ENCODE measurements at places on chromosomes 6 and 20.

DNA sequence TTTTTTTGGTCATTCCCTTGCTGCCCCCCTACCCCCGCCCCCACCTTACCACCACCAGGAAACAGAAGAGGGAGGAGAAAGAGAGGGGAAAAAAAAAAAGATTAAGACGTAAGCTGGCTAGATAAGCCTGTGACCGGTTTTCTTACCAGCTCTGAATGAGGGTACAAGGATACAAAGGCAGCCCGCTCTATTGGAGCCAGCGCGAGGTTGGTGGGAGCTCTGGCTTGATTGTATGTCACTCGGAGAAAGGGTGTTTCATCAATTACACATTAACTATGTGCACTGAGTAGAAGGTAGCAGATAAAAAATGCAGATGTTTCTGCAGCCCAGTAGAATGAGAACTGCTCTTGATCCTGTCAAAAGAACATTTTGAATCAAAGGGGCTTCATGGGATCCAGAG is 28.6 kb upstream of the OLIG3 start:
- no peak for DNase-seq

DNA sequence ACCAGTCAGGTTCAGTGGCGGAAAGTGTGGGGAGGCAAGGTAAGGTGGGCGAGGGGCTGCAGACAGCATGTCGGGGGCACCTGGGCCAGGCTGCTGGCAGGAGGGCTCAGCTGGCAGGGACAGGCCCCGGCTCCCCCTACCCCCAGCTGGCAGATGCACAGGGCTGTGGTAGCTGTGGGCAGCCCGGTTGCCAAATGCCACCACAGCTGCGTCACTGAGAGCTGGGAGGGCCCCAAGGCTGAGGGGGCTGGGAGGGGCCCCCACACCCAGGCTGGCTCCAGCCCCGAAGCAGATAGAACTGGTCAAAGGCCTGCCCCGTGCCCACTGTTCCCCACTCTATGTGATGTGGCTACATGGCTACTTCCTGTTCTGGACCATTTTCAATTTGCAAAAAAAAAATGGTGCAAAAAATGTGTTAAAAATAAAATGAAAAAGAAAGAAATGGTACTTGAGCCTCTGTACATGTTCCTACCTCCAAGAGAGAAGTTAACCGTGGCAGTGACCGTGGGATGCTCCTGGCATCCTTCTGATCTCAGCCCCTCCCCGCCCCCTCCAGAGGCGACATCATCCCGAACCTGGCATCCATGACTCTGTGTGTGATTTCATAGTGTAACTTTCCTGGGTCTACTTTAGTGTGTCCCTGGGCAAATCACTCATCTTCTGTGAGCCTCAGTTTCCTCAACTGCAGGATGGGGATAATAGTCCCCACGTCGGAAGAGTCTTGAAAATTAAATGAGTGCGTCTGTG is 64.4 kb downstream of the UBE2V1 start:
- peak; percentile 16 for DNase-seq

- no peak for DNase-seq
Observed at GRCh38 chr6:128617285-128617684, 96.9 kb upstream of the PTPRK start.

- DNase-seq, result no peak
Observed at GRCh38 chr6:18362058-18362561, 25.0 kb upstream of the RNF144B start.

DNA sequence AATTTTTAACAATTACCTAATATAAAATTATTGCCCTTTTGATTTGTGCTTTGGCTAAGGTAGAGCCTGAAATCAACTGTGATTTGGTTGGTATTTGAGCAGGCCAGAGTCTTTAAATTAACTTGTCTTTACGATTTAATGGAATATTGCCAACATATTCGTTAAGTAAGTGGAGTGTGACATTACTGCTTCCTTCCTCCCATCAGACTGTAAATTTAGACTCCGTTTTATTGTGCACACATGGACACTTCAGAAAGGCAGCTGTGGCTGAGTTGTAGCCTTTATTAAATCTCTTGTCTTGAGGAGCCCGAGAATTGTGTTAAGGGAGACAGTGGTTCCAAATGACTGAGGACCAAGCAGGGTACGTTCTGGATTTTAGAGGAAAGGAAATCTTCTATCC is 57.4 kb downstream of the CAP2 start:
- no peak for DNase-seq

DNA sequence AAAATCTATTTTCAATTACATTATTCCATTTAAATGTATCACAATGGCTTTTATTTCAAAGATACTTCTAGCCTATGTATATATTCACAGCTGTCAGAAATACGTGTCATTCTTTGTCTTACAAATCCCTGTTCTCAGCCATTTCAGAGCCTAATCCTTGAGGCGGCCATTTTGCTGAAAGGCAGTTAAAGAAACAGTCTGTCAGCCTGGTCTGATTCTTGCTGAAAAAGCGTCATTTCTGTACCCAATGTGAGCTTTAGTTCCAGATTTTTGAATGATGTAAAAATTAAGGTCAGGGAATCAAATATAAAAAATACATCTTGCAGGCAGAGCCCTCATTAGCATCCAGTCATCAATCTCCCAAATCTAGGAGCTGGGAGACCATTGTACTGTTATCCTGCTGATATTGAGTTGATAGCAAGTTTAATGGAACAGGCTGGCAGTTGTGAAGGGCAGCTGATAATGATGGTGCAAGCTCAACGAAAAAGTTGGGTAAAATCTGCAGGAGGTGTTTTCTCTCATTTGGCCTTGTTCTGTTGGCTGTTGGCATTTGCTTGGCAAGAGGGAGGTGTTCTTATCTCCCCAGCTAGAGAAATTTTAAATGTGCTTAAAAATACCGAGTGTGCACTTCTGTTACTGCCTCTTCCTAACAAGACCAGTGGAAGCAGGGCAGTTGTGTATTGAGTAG is 314.8 kb downstream of the SOX4 start:
- DNase-seq, result no peak

DNA sequence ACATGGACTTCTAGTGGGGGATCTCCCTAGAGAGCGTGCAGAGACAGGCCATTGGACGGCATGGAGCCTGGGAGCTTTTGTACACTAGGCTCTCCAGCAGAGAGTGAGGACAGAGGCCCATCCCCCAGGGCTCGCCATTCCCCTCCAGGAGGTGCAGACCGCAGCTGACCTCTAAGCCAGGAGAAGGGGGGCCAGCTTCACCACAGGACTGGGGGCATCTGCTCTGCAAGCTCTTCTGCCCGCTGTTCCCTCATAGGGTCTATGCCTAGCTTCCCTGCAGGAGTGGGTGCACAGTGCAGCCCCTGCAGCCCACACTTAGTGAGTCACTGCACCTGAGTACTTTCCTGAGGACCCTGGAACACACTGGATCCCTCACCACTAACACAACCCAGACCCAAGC is 94.4 kb downstream of the FHL5 start:
- no peak for DNase-seq

- DNase-seq, result no peak
Observed at GRCh38 chr6:112796712-112797111, 449.6 kb downstream of the RFPL4B start.

DNA sequence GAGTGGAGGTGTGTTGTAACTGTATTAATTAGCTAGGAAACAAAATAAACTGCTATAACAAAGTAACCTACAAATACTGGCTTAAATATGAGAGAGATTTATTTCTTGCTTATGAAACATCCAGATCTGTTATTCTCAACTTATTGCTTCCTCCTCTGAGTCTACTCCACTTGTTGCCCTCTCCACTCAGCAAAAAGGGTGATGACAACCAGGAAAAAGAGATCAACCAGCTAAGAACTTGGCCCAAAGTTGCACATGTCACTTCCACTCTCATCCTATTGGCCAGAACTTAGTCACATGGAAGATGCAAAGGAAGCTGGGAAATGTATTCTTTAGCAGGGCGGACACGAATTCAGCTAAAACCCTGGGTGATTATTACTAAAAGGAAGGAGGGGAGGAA is 5.2 kb upstream of the TP53RK start:
- no peak for DNase-seq

DNA sequence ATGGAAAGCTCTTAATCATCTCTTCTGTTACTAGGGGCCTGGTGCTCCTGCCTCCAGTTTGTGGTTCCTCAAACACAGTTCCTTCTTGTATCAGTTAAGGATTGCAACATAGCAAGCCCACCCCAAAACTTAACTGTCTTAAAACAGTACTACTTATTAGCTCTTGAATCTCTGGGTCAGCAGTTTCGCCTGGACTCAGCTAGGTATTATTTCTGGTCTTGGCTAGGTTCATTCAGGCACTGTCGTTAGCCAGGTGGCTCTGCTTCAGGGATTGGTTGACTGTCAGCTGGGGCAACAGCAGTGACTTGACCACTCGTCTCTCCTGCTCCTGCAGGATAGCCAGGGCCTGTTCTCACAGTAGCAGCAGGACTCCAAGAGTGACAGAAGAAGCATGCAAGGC is 30.0 kb upstream of the RALY start:
- DNase-seq, result no peak

DNA sequence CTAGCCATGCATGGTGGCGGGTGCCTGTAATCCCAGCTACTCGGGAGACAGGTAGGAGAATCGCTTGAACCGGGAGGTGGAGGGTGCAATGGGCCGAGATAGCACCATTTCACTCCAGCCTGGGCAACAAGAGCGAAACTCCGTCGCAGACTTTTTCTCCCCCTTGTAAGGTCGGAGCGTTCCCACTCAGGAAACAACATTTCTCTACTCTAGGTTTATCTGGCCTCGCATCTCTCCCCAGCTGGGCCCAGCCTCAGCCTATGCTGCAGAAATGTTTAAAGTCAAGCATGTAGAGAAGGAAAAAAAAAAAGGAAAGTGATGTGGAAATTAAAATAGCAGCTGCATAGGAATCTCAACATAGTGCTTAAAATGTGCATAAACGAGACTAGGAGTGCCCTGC is 172.3 kb downstream of the TRIM27 start:
- no peak for DNase-seq

DNA sequence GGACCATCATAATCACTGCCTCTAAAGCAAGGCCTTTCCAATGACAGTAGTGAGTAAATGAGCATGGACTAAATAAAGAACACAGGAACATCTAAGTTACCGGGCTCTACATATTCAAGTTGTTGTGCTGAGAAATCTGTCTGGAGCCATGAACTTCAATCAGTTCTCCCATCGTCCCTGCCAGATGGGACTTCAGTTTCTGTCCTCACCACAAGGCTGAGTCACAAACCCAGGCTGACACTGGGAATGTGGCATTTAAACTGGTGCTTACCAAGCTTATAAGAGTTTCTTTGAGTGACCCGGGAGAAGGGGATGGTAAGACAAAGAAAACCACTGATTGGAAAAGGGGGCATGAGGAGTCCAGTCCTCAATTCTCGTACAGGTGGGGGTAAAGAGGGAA is 497.0 kb downstream of the MAFB start:
- no peak for DNase-seq

GRCh38 chr20:4076671-4077070 is 61.3 kb upstream of the RNF24 start:
- DNase-seq, result no peak

GRCh38 chr6:53035549-53036213 is 29.5 kb upstream of the FBXO9 start:
- DNase-seq, result no peak

- DNase-seq, result no peak
Observed at GRCh38 chr6:3895805-3896204, 46.6 kb downstream of the FAM50B start.

- DNase-seq, result no peak
Observed at GRCh38 chr6:77450924-77451323, 12.4 kb downstream of the HTR1B start.

GRCh38 chr6:82013561-82014530 is 233.7 kb downstream of the IBTK start:
- no peak for DNase-seq

DNA sequence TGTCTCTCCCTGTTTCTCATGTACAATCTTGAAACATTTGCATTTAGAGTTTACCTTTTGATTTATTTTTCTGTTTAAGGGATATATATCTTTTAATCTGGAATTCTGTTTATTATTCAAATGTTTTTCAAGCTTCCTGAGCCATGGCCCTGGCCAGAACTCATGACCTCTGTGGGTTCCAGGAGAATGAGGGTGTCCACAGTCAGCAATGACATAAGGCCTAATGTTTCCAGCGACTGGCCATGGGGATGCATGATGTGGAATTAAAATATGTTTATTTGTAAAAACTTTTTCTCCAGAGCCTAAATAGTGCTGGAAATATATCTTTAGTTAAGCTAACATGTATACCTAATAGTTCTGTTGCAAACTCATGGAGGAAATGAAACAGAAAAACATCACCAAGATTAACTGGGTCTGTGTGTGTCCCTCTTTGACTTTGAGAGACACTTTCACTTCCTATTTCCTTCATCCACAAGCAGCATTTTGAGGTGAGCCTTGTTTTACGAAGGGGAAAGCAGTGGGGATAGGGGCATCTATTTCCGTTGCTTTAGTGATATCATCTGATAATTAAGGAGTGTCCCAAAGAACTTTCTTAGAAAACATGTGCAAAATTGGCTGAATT is 87.6 kb downstream of the SMOC2 start:
- DNase-seq, result no peak

- no peak for DNase-seq
Observed at GRCh38 chr6:15496345-15497131, 166.3 kb downstream of the DTNBP1 start.

- no peak for DNase-seq
Observed at GRCh38 chr6:107413966-107414645, 45.3 kb downstream of the PDSS2 start.

- DNase-seq, result no peak
Observed at GRCh38 chr6:123770247-123770949, 33.3 kb upstream of the NKAIN2 start.

DNA sequence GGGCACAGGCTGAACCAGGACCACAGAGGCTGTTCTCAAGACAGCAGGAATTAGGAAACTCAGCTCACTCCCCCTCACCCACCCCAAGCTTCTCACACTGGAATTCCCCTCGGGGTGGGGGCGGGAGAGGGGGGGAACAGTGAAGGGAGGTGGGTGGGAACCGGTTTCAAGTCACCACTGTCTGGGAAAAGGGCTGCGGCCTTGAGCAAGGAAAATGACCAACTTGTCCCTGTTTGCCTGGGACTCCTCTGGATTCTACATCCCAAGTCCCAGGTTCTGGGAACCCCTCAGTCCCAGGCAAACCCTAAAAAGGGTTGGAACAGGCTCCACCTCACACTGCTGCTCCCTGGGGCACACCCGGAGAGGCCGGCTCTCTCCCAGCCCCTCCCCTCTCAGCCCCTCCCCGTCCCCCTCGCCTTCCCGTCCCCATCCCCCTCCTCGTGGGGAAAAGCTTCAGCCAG is 230.7 kb downstream of the TFAP2C start:
- DNase-seq, result no peak

- no peak for DNase-seq
Observed at GRCh38 chr6:84183430-84183829, 44.0 kb downstream of the CEP162 start.

- no peak for DNase-seq
Observed at GRCh38 chr6:146287691-146288369, 255.8 kb upstream of the RAB32 start.

- DNase-seq, result no peak
Observed at GRCh38 chr6:17476511-17476910, 83.1 kb downstream of the CAP2 start.

- DNase-seq, result peak; percentile 71
Observed at GRCh38 chr6:24581084-24581669, 64.8 kb downstream of the KIAA0319 start.

- DNase-seq, result no peak
Observed at GRCh38 chr20:36666181-36666740, 20.3 kb upstream of the SLA2 start.

GRCh38 chr20:10478205-10478604 is 43.1 kb downstream of the SLX4IP start:
- DNase-seq, result no peak

Data from activated gamma-delta T cell treated with anti-CD3 and anti-CD28 coated beads, Interleukin-2, amount 50 U/mL, for 16 hours (primary cell).